ENCODE measurements at places on chromosomes 5 and 9. TPM values are rescaled to one million over a fixed set of nuclear protein-coding genes. Genes with fewer than 3 reads are reported as not detected.

DNA sequence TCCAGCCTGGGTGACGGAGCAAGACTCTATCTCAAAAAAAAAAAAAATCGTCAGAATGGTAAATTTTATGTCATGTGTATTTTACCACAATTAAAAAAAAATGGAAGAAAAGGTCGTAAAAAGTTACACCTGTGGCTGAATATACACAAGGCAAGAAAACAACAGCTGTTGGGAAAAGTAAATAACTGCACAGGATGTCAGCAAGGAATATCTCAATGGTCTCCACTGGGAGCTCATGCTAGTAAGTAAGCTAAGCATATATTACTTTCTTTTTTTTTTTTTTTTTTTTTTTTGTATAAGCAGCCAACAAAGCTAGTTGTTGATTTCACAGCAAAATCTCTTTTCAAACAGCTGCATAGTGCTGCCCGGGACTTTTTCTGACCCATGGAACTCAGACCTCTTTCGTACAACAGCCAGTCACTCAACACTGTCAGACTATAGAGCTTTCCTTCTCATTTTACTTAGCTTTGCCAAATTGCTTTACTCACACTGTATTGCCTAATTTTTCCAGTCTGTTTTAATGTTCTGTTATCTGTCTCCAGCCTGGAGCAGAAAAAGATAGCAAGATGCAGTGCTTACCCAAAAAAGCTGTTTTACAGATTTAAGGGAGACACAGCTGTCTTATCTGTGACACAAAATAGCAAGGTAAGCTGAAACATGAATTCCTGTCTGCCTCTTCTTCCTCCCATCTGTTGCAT is 175.9 kb downstream of the ENC1 start:
- no peak for DNase-seq

GRCh38 chr9:20043461-20043860 is 254.6 kb upstream of the SLC24A2 start:
- no peak for DNase-seq

DNA sequence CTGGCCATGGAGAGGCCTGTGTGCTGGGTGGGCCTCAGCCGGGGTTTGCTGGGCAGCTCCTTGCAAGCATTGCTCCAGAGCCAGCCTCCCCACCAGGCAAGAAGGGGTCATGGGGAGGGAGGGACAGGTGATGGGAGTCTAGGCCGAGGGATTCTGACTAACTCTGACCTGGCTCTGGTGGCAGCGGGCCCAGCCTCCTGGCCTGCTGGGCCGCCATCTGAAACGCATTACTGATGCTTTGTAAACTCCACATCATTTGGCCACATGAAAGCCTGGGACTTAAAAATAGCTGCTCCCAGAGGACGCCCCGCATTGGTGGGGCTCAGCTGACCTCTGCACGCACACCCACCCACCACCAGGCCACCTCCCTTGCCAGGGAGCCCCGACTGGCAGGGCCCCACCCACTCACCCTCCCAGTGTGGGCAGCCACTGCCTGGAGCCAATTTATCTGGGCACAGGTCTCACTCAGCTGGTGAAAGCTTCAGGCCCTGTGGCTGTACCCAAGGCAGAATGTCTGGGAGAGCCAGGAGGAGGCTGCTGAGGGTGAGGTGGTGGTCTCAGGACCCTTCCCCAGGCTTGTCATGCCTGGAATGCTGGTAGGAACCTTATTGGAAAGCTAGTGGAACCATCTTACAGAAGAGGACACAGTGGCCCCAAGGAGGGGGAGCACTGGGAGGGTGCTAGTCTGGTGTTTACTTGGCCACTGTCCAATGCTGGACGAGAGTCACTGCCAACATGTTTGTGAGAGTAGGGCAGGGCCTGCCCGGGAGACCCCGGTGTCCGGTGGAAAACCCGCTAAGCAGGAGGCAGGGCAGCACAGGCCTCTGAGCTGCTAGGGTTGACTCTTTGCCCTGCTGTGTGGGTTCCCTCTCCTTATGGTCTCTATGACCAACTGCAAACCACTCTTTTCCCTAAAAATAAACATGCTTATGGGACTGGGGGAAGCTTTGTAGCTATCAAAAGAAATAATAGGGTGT is 10.8 kb downstream of the TCF7 start:
- DNase-seq: no peak

Gene KIAA0825
- total RNA-seq: 0.07 TPM

GRCh38 chr9:113803811-113804589 is 72.1 kb upstream of the ZNF618 start:
- no peak for DNase-seq

Gene STKLD1
- 0.17 TPM for total RNA-seq

Gene MAP1B
- total RNA-seq: 58.0 TPM

DNA sequence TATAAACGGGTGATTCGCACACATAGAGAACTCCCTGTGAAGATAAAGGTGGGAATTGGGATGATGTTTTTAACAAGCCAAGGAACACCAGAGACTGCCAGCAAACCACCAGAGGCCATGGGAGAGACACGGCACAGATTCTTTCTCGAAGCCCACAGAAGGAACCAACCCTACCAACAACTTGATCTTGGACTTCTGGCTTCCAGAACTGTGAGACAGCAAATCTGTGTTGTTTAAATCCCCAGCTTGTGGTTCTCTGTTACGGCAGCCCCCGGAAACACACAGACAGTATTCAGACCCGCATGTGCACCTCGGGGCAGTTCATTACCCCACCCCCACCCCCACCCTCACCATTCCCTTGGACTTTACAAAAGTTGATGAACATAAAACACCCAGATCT is 12.8 kb downstream of the AMBP start:
- no peak for DNase-seq

Gene ENTPD8
- total RNA-seq: not detected

DNA sequence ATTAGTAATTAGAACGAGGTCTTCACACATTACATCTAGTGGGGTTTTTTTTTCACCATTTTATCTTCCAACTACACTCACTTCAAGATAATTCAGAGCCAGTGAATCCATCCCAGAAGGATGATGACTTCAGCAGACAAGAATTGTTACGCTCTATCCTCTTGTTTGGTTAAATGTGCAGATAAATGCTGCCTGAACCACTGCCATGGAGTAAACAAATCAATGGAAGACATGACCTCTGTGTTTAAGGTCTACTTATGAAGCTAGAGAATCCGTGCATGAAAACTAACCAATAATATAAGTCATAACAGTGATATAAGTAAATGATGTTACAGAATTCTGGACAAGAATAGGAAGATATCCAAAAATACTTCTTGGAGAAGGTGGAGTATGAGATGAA is 602.6 kb downstream of the TLR4 start:
- DNase-seq: no peak

- DNase-seq: peak; percentile 51
These were observed 3.1 kb downstream of the SLC4A9 start for GRCh38 chr5:140362875-140363630.

- DNase-seq: no peak
These were observed 7.0 kb upstream of the CD74 start for GRCh38 chr5:150419630-150420270.

DNA sequence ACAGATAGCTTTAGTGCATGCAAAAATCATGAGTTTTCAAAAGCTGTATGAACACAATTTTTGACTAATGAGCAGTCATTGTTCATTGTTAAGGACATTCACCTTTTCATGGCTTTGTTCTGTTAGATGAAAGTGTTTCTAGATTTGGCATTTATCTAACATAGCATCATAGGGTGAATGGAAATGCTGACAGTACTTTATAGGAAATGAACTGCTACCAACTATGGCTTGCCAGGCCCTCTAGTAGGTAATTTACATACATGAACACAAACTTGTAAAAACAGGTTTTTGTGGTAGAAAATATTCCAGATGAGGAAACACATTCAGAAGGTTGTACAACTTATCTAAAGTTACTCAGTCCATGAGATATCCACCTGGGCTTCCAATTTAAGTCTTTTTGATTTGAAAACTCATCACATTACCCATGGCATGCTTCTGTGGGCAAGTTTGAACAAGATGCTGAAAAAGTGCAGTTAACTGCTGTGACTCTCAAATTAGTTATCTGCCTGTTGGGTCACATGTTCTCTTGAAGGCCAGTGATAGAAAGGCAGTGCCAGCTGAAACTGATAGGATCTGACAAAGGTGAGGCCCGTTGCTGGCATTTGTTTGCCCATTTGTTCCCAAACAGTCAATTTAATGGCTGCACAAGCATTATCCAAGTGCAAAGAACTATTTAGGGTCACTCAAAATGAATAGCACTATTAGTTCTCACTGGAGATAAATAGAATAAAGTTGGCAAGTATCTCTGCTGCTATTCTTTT is 399.1 kb downstream of the MAN2A1 start:
- DNase-seq: no peak

DNA sequence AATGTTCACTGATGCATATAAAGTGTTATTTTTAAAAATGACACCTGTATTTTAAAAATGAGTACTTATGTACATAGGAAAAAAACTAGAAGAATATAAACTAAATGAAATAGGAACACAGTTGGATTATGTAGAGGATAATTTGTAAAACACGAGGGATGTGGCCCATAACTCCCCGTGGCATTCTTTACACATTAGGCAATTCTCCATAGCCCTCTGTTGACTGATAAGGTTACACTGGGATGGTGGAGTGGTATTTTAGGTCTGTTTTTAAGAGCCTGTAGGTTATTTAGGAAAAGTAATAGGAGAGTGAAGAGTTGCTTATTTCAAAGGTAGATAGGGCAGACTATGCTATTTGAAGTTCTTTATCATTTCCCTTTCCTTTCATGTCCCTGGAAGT is 1.8 kb downstream of the CAVIN4 start:
- DNase-seq: no peak

Measured in Caki2 (cell line).